ENCODE measurements at places on chromosomes 12 and 14.

- DNase-seq = no peak
Measured at GRCh38 chr14:33569821-33570687, 380.8 kb downstream of the EGLN3 start.

GRCh38 chr14:59529189-59529588 lies 44.9 kb downstream of the JKAMP start:
- no peak for DNase-seq

GRCh38 chr14:64998455-64998931 lies 11.8 kb downstream of the FNTB start:
- no peak for DNase-seq

DNA sequence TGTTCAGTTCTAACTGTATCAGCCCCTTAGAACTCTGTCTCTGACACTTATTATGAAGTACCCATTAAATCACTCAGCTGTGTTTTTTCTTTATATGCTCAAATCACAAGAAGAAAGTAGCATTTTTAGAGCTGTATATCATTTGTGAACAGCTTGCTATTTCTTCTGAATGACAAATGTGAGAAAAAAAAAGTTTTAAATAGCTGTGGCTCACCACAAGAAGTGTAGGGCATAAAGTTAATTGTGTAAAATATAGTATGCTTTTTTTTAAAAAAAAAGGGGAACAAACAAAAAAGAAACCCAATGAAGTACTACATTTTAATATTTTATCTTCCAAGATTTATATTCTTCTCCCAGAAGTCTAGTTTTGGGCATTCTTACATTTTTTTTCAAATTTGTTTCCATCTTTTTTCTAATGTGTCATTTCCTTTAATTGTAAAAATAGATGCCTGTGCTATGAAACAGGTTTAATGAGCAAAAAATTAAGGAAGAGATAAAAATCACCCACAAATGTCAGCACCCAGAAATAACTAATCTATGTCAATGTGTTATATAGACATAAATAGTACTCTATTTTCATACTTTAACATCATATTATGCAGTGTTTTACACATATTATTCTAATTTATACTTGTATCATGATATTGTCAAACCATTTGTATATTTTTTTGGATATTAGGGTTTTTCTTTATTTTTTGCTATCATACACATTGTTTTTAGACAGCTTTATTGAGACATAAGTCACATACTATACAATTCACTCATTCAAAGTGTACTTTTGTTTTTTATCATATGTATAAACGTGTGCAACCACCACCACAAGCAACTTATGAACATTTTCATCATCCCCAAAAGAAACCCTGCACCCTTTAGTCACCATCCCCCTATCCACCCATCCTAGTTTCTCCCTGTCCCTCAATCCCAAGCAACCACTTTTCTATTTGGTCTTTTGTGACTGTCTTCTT lies 22.4 kb upstream of the LRRK2 start:
- DNase-seq = no peak

- no peak for DNase-seq
Measured at GRCh38 chr12:11397366-11397765, 2.0 kb upstream of the PRB2 start.

DNA sequence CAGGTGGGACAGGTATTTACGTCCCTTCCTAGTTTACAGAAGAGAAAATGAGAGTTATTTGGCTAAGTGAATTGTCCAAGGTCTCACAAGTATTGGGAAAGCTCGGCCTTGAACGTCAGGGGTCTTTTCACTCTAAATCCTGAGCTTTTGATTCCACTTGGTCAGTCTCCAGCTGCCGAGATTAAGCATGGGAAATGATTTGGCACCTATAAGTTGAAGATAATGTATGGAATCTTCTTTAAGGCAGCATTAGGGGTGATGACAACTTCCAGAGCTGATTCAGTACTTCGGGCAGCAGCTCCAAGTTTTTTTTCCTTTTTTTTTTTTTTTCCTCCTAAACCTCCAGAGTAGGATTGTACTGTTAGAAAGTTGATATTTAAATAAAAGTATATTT lies 722 bp downstream of the FAM234B start:
- no peak for DNase-seq
